Right cardiac atrium (tissue), 5 donors: ENCODE measurements at places on chromosomes 6 and 20. TPM values are rescaled to one million over a fixed set of nuclear protein-coding genes. Genes with fewer than 3 reads are reported as not detected.
A peak's percentile ranks its signal among the peaks of the same experiment; 100 is the strongest.

GRCh38 chr6:71887006-71887743, 825 bp downstream of the RIMS1 start:
- peak; percentile 29 for DNase-seq

DNA sequence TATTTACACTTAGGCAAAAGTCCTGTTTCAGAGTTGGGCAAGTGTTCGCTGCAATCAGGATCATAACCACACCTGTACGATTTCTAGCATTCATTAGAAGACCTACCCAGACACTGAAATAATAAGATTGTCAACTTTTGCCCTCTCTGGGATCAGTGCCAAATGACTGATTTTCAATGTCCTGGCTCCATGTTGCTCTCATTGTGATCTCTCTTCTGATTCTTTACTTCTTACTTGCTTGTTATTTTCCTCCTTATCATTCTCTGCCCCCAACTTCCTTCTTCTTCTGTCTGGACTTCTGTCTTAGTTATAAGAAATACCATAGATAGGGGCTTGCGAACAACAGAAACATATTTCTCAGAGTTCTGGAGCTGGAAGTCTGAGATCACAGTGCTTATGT, 94.4 kb upstream of the BMP2 start:
- DNase-seq, result no peak

GRCh38 chr6:34585512-34586061, 29.5 kb upstream of the SPDEF start:
- DNase-seq, result peak; percentile 39

The MLIP gene
- polyA plus RNA-seq, result 154 TPM

The NNAT gene
- polyA plus RNA-seq, result 1.2 TPM

GRCh38 chr6:1960486-1961142, 284.8 kb downstream of the GMDS start:
- DNase-seq, result no peak

The PRPH2 gene
- polyA plus RNA-seq, result 0.45 TPM

DNA sequence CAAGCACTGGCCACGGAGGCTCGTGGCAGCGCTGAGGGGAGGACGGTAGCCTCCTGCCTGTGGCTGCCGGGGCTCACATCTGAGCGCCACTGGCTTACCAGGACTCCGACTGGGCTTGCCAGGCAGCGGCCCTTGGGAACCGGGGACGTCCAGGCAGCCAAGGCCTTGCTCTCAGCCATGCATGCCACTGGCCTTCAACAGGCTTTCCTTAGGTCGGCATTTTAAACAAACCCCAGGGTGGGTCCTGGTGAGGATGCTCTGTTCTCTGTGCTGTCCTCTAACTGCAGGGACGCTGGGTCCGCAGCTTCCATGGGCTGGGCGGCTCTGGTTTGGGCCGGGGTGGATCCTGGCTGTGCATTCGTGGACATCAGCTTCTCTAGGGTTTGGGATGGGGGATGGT, 59.1 kb upstream of the BHLHE23 start:
- DNase-seq, result peak; percentile 23

GRCh38 chr20:40959325-40960092, 69.1 kb upstream of the TOP1 start:
- no peak for DNase-seq

The CRISP3 gene
- polyA plus RNA-seq, result not detected

The E2F3 gene
- polyA plus RNA-seq, result 3.9 TPM

- peak; percentile 88 for DNase-seq
These were observed 2.0 kb downstream of the CEBPB start for GRCh38 chr20:50192364-50193198.

GRCh38 chr6:109322825-109323224, 59.4 kb downstream of the CD164 start:
- DNase-seq, result peak; percentile 22

GRCh38 chr6:166351715-166352285, 9.5 kb upstream of the SFT2D1 start:
- DNase-seq, result peak; percentile 47

- DNase-seq, result no peak
These were observed 72.8 kb downstream of the RTN4IP1 start for GRCh38 chr6:106556368-106556960.

DNA sequence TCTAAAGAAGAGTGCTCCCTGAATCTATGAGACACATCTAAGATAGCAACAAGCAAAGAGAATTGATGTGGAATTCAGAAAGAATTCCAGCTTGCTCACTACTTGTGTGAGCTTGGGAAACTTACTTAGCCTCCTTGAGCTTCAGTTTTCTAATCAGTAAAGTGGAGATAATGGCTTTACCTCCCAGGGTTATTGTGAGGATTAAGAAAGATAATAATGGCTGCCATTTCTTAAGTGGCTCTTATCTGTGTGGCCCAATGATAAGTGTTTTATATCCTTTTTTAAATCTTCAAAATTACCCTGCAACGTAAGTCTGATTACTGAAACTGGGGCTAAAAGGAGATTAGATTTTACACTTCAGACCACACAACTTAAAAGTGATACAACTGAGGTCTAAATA, 418.5 kb downstream of the LMBRD1 start:
- no peak for DNase-seq
